Esophagus squamous epithelium (tissue), 5 donors: ENCODE measurements at places on chromosomes 7 and 10. TPM values are rescaled to one million over a fixed set of nuclear protein-coding genes. Genes with fewer than 3 reads are reported as not detected.

- H3K4me1 ChIP-seq, result peaks cover 10% of the 10 kb centered on the region
- no peak for DNase-seq
- H3K36me3 ChIP-seq, result no peaks in the 10 kb centered on the region
- H3K27me3 ChIP-seq, result no peaks in the 10 kb centered on the region
Measured at GRCh38 chr7:43616977-43617376, 34.1 kb downstream of the STK17A start.

The ETV1 gene
- total RNA-seq, result 2.3 TPM

DNA sequence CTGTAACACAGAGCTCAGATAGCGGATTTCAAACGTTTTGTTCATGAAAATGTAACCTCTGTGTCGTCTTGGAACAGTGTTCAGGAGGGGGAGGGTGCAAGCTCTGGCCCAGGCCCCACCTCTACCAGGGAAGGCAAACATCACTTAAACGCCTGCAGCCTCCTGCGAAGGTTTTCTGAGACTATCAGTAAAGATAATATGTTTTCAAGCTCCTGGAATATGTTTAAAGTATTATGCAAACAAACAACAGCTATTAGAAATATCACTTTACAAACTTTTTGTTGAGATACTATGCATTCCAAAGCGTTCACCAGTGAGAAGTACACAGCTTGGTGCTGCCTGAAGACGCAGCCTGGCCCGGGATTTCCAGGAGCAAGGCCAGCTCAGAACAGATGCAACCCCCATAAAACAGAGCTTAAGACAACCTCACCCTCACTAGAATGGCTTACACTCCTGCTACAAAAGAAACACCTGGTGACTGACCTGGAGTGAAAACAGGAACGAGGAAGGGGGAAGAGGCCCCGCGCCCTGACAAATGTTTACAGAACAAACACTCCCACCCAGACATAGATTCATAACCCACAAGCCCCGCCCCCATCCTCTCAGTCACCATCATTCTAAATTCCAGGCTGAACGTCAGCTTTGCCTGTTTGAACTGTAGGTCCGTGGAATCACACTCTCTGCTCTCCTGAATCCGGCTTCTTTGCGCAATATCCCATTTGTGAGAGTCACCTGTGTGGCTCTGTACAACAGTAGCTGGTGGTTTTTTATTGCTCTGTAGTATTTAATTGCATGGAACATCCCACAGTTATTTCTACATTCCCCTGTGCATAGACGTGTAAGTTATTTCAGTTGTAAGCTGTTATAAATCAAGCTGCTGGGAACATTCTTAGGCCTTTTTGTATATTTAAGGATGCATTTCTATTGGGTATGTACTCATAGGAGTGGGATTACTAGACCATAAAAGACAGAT is 155.0 kb downstream of the PTPRN2 start:
- no peak overlapping the region for H3K4me3 ChIP-seq
- H3K36me3 ChIP-seq, result no peaks in the 10 kb centered on the region
- H3K27me3 ChIP-seq, result no peaks in the 10 kb centered on the region
- no peaks in the 10 kb centered on the region for H3K4me1 ChIP-seq

The CALML5 gene
- 14.5 TPM for total RNA-seq

- no peak for DNase-seq
- H3K4me3 ChIP-seq, result no peak overlapping the region
- H3K4me1 ChIP-seq, result peaks cover 5% of the 10 kb centered on the region
- H3K27ac ChIP-seq, result no peak overlapping the region
- H3K27me3 ChIP-seq, result no peaks in the 10 kb centered on the region
- peaks cover 13% of the 10 kb centered on the region for H3K36me3 ChIP-seq
Measured at GRCh38 chr7:73478549-73478948, 43.5 kb downstream of the BAZ1B start.

DNA sequence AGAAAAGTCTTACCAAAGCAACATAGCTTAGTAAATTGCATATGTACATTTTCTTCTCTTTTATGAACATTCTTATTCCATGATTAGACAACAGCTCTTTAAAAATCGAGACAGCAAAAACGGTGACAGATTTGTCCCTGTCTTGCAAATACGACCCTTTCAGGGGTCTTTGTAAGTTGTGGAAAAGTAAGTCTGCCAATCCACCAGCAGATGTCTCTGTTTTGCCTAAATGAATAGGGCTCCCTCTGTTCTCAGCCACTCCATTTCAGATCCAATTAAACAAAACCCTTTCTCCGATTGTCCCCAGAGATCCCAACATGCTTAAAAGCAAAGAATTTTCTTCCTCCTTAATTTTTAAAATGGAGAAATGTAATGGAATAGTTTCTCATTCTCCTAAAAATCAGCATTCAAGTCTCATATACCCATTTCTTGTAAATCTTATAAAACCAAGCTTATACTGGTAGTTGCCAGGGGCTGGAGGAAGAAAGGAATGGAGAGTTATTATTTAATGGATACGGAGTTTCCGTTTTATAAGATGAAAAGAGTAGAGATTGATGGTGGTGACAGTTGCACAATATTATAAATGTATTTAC is 61.0 kb upstream of the NFE2L3 start:
- no peak overlapping the region for H3K27ac ChIP-seq
- DNase-seq, result no peak
- H3K4me3 ChIP-seq, result no peak overlapping the region
- H3K4me1 ChIP-seq, result peaks cover 7% of the 10 kb centered on the region
- no peaks in the 10 kb centered on the region for H3K36me3 ChIP-seq

DNA sequence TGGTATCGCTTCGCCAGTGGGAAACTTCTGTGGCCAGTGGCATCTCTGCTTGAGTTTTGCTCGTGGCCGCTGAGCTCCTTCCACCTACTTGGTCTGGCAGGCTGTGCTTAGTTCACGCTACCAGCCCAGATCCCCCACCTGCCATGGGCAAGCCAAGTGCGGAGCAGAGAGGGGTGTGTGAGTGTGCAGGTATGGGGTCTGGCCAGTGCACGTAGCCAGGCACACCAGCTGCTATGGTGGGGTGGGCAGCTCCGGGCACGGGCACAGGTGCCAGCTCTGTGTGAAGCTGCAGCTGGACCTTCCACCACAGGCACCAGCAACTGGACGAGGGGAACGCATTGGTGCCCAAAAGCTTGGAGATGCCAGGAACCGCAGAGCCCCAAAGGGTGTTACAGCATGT is 56.5 kb downstream of the ZNF777 start:
- H3K4me1 ChIP-seq, result no peaks in the 10 kb centered on the region
- H3K27ac ChIP-seq, result no peak overlapping the region
- DNase-seq, result no peak
- no peak overlapping the region for H3K4me3 ChIP-seq

The CDH23 gene
- total RNA-seq, result 5.9 TPM

DNA sequence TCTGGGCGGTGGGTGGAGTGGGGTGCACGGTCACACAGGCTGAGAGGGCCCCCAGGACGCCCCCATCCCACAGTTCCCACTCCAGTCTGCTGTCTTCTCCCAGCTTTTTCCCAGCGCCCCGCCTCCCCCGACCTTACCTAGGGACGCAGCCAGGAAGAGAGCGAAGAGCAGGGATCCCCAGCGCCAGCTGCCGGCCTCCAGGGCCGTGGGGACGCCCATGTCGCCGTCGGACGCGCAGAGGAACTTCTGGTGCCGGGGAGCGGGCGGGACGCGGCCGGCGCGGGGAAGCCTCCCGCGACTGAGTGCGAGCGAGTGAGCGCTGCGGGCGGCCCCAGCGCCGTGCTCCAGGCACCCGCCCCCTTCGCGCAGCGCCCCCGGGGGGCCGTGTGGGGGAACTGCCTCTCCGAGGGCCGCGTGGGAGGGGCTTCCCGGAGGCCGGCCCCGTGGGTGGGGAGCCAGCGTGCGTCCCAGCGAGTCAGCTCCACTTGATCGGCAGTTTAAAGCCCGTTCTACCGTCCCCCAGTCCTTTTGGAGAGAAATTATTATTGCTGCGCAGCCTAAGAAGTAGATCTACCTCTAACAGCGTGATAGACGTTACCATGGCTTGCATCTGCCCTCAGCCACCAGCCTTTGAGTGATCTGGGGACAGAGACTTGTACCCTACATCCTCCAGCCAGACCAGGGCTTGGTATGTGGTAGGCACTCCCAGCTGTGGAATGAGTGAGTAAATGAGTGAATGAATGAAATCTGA is at the start of gene VSIR:
Gene VSIR, minus strand, starts transcription at position 300 of the 751 bp plus-strand sequence. Its CDS starts 81 bp downstream, at position 219.
- no peaks in the 10 kb centered on the region for H3K27me3 ChIP-seq
- peak; percentile 43 for DNase-seq
- peak within 1 kb of the TSS; percentile 91 for H3K27ac ChIP-seq
- H3K4me3 ChIP-seq, result peak within 1 kb of the TSS; percentile 96
- no peaks in the 10 kb centered on the region for H3K36me3 ChIP-seq

The GIMAP8 gene
- total RNA-seq, result 12.2 TPM

DNA sequence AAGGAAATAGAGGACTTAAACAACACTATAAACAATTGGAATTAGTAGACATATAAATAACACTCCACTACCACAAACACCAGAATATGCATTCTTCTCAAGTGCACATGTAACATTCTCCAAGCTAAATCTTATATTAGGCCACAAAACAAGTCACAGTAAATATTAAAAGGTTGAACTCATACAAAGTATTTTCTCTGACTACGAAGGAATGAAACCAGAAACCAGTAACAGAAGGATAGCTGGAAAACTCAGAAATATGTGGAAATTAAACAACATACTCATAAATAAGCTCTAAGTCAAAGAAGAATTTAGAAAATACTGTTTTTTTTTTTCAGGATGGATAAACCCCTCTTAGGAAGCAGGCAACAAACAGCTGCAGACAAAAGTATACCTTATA is 77.4 kb upstream of the IGFBP3 start:
- no peak for DNase-seq
- H3K4me3 ChIP-seq, result no peak overlapping the region
- no peak overlapping the region for H3K27ac ChIP-seq
- no peaks in the 10 kb centered on the region for H3K36me3 ChIP-seq
- H3K4me1 ChIP-seq, result no peaks in the 10 kb centered on the region

- no peak overlapping the region for H3K4me3 ChIP-seq
- H3K27ac ChIP-seq, result no peak overlapping the region
- DNase-seq, result no peak
- no peaks in the 10 kb centered on the region for H3K36me3 ChIP-seq
- peaks cover 8% of the 10 kb centered on the region for H3K4me1 ChIP-seq
Measured at GRCh38 chr10:69004821-69005220, 16.2 kb downstream of the KIFBP start.

- H3K27ac ChIP-seq, result peak overlapping the region; percentile 29
- H3K27me3 ChIP-seq, result no peaks in the 10 kb centered on the region
- peaks cover 57% of the 10 kb centered on the region for H3K4me1 ChIP-seq
- no peaks in the 10 kb centered on the region for H3K36me3 ChIP-seq
- no peak overlapping the region for H3K4me3 ChIP-seq
- DNase-seq, result no peak
Measured at GRCh38 chr10:50322077-50322476, 70.8 kb upstream of the ASAH2 start.

GRCh38 chr10:13904064-13904463 is 317.3 kb downstream of the PRPF18 start:
- H3K36me3 ChIP-seq, result no peaks in the 10 kb centered on the region
- H3K4me3 ChIP-seq, result no peak overlapping the region
- H3K27me3 ChIP-seq, result no peaks in the 10 kb centered on the region

GRCh38 chr10:95264227-95265051 is 26.4 kb downstream of the PDLIM1 start:
- peaks cover 3% of the 10 kb centered on the region for H3K36me3 ChIP-seq
- H3K27me3 ChIP-seq, result no peaks in the 10 kb centered on the region
- H3K4me3 ChIP-seq, result no peak overlapping the region
- H3K4me1 ChIP-seq, result peaks cover 30% of the 10 kb centered on the region
- no peak for DNase-seq

DNA sequence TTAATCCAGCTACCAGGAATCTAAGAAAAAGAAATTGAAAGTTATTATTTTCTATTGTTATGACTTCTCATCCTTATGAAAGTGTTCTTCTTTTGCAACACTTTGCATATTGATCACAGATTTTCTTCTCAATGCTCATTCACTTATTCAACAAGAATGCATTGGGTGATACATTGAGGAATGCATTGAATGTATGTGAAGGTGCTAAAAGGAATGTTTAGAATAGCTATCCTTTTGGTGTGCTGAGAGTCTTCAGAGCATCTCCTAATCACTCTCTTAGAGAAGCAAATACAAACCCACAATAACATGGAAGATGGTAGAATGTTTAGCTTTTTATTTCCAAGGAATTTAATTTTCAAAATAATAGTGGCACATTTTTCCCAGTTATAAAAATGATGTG is 122.1 kb upstream of the KMT2E start:
- no peaks in the 10 kb centered on the region for H3K36me3 ChIP-seq
- H3K27me3 ChIP-seq, result no peaks in the 10 kb centered on the region
- no peak overlapping the region for H3K4me3 ChIP-seq
- H3K27ac ChIP-seq, result no peak overlapping the region
- no peak for DNase-seq

The SPDYE5 gene
- not detected for total RNA-seq

DNA sequence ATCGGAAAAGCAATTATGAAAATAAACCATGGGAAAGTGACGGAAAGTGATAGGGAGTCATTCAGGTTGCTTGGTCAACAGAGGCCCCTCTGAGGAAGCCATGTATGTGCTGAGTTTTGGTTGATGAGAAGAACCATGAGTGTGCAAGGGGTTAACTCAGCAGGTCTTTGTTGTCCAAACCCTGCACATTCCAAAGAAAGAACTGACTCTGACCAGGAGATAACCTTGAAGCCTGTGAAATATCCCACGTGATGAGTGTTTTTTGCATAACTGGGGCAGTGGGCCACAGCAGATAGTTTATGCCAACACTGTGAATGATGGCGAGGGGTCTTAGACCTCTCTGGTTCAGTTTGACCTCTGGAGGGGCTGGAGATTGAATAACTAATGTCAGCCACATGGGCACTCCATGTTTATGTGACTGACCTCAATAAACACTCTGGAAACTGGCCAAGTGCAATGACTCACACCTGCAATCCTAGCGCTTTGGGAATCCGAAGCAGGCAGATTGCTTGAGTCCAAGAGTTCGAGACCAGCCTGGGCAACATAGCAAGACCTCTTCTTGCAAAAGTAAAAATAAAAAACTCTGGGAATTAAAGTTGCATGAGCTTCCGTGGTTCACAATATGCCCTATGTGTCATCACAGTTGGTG is 154.0 kb upstream of the FOXK1 start:
- H3K4me3 ChIP-seq, result no peak overlapping the region
- no peak overlapping the region for H3K27ac ChIP-seq
- no peaks in the 10 kb centered on the region for H3K27me3 ChIP-seq
- no peak for DNase-seq
- H3K36me3 ChIP-seq, result no peaks in the 10 kb centered on the region

The PTEN gene
- total RNA-seq, result 59.7 TPM

GRCh38 chr10:96299383-96299782 is 4.9 kb upstream of the DNTT start:
- no peaks in the 10 kb centered on the region for H3K36me3 ChIP-seq
- H3K4me1 ChIP-seq, result no peaks in the 10 kb centered on the region
- no peak overlapping the region for H3K4me3 ChIP-seq
- no peaks in the 10 kb centered on the region for H3K27me3 ChIP-seq

- H3K27ac ChIP-seq, result no peak overlapping the region
- no peak for DNase-seq
- no peak overlapping the region for H3K4me3 ChIP-seq
- H3K4me1 ChIP-seq, result no peaks in the 10 kb centered on the region
Measured at GRCh38 chr10:62980687-62981086, 152.4 kb upstream of the NRBF2 start.

GRCh38 chr10:43327171-43327570 is 44.3 kb upstream of the FXYD4 start:
- H3K4me1 ChIP-seq, result no peaks in the 10 kb centered on the region
- DNase-seq, result no peak
- H3K27me3 ChIP-seq, result no peaks in the 10 kb centered on the region
- no peaks in the 10 kb centered on the region for H3K36me3 ChIP-seq
